ENCODE measurements at places on chromosomes 16 and 17. TPM values are rescaled to one million over a fixed set of nuclear protein-coding genes. Genes with fewer than 3 reads are reported as not detected.

- DNase-seq: peak; percentile 29
These were observed 1.6 kb downstream of the MIEF2 start for GRCh38 chr17:18262111-18262510.

- peak; percentile 73 for DNase-seq
These were observed 8.7 kb downstream of the CLEC19A start for GRCh38 chr16:19294156-19294649.

DNA sequence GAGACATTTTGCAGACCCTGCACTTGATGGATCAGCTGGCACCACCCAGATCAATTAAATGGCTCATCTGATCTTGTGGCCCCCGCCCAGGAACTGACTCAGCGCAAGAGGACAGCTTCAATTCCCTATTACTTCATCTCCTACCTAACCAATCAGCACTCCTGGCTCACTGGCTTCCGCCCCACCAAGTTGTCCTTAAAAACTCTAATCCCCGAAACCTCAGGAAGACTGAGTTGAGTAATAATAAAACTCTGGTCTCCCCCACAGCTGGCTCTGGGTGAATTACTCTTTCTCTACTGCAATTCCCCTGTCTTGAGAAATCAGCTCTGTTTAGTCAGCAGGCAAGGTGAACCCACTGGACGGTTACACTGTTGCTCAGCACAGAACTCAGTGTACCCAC, 23.6 kb downstream of the SPPL2C start:
- DNase-seq: no peak

GRCh38 chr17:75265614-75266315, 4.1 kb downstream of the MRPS7 start:
- DNase-seq: no peak

DNA sequence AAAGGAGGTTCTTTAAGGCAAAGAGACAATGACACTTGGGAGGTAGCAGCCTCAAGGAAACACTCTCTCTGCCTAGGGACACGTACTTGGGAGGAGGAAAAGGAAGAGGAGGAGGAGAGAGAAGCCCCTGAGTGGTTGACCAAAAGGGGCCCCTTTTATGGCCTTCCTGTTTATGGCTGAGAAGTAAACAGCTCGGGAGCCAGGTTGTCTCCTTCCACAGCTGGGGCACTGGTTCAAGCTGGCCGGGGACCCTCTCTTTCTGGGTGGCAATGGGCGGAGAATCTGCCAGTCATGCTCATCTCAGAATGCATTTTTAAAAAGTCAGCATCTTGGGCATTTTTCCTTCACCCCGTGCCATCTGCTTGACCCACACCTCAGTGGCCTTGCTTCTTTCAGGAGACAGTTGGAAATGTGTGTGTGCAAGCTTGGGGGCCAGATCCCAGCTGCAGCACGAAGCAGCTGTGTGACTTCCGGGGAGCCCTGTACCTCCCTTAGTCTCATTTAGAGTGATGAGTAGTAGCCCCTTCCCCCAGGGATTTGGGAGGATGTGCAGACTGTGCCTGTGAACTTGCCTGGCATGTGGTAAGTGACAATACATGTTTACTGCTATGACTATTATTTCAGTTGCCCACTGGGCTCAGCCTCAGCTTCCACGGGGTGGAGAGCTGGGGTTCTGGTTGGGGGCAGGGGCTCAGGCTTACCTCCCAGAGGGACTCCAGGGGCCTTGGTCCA, 33.8 kb upstream of the SALL1 start:
- DNase-seq: no peak

- DNase-seq: no peak
These were observed 9.8 kb downstream of the SOCS3 start for GRCh38 chr17:78349891-78350642.

DNA sequence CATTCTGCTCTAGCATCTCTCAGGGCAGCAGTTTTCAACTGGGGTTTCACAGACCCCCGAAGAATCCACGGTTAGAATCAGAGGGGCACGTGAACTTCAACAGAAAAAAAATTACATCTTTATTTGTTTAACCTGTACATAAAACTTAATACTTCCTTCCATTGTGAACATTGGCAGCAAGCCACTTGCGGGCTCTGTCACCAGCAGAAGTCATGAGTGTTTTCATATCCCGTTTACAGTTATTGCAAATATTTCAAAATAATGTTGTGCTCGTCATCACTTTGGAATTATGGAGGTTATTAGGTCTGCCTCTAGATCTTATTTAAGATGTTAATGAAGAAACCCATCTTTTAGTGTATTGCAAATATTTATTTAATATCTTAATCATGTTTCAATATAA, 109.8 kb downstream of the SDR42E1 start:
- DNase-seq: no peak

DNA sequence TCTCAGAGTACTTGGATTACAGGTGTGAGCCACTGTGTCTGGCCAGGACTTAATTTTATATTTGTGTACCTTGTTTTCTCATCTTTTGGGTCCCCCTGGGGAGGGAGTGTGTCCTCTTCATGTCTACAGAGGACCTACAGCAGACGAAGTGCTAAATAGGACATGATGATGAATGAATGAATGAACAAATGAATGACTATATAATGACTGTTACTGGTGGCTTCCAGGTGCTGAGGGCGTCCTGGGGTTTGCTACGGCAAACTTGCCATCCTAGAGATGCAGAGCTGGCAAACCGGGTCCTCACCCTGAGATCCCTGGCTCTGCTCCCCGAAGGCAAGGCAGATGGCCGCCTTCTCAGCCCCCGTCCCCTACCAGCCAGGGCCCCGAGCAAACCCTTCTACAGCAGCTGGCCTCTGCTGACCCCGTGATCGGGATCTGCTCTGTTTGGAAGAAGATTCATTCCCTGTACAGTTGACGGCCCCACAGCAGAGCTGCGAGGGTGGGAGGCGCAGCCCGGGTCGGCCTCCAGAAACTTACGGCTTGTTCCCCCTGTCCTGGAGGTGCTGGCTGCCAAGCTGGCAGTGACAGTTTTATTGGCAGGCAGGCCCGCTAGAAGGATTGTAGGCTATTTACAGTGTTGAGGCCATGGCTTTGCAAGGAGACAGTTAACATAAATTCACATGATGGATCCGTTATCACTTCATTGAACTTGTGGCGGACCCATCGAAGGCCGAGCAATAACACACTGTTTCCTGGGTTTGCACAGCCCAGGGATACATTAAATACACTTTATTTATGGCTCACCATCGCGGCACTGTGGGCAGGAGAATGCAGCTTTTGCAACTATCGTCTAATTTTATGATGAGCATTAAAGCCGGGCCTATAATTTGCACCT, 197.7 kb upstream of the GSE1 start:
- no peak for DNase-seq

GRCh38 chr16:12482455-12483220, 321.0 kb downstream of the CPPED1 start:
- DNase-seq: no peak

- no peak for DNase-seq
These were observed 73.4 kb downstream of the MYO1D start for GRCh38 chr17:32803544-32803943.

- peak; percentile 96 for DNase-seq
These were observed 44.5 kb downstream of the LAT start for GRCh38 chr16:29029168-29029994.

- DNase-seq: no peak
These were observed 61.5 kb downstream of the DHRS7C start for GRCh38 chr17:9729735-9730420.

DNA sequence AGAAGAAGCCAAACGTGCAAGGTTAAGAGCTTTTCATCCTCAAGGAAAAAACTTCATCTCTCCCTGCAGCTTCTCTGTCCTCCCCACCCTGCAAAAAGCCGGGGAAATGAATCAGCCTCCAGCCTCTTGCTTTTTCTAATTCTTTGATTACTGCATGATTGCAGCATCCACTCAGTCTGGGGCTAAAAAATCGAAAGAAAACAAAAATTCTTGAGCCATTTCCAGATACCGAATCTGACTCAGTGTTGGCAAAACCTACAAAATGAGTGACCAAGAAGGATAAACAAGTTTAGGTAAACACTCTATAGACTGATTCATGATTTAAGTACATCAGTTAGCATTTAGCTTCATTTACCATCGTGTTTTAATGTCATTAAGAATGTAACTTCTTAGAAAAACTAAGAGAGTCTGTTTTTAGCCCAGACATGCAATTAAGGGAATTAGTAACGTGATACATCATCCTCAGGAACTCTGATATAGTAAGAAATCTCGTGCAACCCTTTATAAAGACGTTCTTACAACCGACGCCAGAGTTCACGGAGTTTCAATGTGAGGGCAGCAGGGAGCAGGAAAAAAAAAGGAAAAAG, 287.3 kb upstream of the FOXF1 start:
- no peak for DNase-seq

GRCh38 chr17:72938482-72938881, 154.0 kb downstream of the SLC39A11 start:
- DNase-seq: no peak

- DNase-seq: no peak
These were observed 5.5 kb downstream of the OR4D1 start for GRCh38 chr17:58153671-58154070.

GRCh38 chr16:57826706-57827625, 24.7 kb upstream of the KIFC3 start:
- no peak for DNase-seq

DNA sequence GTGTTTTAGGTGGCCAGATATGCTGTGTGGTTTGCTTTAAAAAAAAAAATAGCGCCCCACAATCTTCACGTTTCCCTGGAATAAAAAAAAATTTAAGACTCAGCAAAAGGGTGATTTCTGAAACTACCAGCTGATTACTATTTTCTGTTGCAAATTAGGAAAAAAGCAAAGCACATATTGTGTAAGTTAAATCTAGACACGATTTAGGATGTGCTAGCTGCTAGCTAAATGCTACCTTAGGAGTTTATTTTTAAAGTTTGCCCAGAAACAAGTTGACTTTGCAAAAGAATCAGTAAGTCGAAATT, 944 bp upstream of the MARF1 start:
- DNase-seq: no peak

GRCh38 chr17:49822829-49823228, 25.0 kb downstream of the TAC4 start:
- no peak for DNase-seq

Gene KRT36
- not detected for total RNA-seq

Gene SLC13A5
- not detected for total RNA-seq

Gene CD19
- total RNA-seq: 0.80 TPM

Gene KIAA0513
- total RNA-seq: 9.6 TPM

Gene EVPL
- total RNA-seq: 0.16 TPM

Gene KRT17
- total RNA-seq: not detected
